Stimulated activated CD4-positive, alpha-beta T cell treated with anti-CD3 and anti-CD28 coated beads, Interleukin-1b, Interleukin-23, amount 100 ng/mL, for 48 hours (primary cell): ENCODE measurements at places on chromosomes 11 and 22.

DNA sequence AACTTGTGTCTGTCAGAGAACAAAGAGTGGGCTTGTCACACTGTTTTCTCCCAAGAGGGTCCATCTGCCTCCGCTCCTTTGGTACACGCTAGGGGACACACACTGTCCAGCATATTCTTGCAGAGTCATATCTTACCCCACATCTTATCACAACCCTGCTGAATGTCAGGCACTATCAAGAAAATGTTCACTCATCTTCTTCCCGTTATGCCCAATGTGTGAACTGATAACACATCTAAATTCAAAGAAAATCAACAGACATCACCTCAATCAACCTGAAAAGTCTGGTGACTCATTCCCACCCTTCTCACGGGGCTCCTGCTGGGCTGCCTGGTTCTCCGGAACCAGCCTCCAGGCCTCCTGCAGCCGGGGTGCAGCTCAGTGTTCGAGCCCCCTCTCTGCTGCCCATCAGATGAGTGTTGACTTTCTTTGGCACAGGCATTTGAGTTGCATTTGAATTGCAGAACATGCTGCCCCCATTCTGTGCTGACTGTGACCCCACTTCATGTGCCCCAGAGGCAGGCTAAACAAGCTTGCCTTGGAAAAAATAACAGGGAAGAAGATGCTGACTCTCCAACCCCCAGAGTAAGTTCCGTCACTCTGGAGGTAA lies 19.4 kb downstream of the GRAP2 start:
- peak; percentile 80 for DNase-seq

DNA sequence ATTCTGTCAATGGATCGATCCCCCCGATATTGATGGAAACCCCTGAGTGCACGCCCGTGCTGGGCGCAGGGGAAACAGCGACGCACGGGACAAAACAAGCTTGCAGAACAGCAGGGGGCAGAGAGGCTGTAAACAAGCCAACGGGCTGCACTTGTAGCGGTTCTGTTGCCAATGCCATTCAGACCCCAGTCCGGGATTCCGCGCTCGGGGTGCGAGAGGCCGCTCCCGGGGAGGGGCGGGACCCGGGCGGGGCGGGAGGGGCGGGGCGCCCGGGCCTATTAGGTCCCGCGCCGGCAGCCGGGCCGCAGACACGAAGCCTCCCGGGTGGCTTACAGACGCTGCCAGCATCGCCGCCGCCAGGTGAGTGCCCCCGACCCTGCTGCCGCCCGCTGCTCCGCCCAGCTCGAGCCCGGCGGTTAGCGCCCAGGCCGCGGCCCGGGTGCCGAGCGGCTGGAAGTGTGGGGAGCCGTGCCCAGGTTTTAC lies at the start of gene BIK:
Gene BIK (plus strand): TSS at position 307 of the 483 bp plus-strand sequence. CDS start 13,273 bp downstream, outside the sequence.
- DNase-seq = peak; percentile 18

DNA sequence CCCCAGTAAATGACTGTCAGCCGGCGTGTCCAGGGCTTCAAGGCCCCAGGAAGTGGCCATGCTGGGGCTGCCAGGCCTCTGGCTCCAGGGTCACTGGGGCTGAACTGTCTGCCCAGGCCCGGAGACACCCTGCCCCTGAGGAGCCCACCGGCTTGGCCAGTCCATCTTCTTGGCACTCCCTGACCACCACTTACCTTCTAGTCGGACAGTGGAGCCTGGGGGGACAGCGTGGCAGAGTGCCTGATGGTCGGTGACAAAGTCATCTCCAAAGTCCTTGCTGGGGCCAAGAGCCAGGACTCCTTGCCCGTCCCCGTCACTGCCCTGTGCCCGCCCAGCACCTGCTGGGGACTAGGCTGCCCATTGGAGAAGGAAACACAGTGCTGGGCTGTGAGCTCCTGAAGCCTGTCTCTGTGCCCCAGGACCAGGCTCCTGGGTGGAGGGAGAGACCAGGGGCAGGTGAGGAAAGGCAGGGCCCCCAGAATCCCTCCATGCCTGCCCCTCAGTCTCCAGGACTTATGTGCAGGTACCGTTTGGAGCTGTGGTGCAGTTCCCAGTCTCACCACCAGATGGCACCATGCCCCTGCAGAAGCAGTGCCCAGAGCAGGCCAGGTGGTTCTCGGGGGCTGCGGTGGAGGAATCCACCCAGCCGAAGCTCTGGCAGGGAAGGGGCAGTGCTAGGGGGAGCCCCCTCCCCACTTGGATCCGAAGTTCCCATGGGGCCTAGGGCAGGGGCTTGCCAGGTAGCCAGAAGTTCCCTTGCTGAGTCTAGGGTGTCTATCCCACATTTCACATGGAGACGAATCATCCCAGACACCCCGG lies 6.0 kb upstream of the CCDC188 start:
- peak; percentile 85 for DNase-seq

GRCh38 chr22:31586137-31586920 lies 75.7 kb downstream of the PISD start:
- DNase-seq = no peak

GRCh38 chr11:133227632-133228111 lies 304.6 kb downstream of the OPCML start:
- no peak for DNase-seq

GRCh38 chr11:65440831-65441499 lies 18.4 kb downstream of the NEAT1 start:
- no peak for DNase-seq

DNA sequence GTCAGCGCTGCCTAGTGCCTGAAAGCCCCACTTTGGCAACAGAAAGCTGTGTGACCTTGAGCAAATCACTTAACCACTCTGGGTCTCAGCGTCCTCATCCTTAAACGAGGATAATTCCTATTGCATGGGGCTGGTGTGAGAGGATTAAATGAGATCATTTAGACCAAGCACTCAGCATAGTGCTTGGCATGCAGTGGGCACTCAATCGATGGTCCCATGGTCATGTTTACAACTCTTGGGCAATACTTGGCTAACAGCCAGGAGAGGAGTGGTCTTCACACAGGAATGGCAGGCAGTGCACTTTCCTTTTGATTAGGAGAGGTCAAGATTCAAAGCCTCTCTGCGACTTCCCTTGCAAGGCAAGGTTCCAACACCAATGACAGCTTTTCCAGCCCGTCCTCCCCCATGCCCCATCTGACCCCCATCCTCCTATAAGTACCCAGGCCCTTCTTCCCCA lies 14.1 kb downstream of the TNKS1BP1 start:
- no peak for DNase-seq

DNA sequence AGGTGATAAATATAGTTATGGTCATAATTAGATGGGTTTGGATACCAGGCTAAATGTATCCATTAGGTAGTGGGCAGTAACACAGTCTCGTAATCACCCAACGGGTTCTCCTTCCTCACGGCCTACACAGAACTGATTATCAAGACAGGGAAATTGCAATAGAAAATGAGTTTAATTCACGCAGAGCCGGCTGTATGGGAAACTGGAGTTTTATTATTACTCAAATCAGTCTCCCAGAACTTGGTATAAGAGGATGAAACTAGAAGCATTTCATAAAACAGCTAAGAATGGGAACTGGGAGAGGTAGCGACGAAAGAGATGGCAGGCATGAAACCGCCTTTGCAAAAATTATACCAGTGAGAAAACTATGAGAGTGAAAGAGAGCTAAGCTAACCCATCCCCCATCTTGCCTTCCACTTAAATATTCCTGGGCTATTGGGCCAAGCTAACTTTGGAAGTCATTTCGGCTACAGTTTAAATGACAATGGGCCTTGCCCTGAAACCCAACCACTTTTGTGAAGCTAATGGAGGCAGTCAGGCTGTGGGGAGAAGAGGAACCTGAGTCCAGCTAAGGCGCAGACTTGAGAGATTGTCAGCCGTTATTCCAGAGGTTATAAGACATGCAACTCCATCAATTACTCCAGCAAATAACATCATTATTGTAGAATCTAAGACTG lies 29.6 kb downstream of the CTSC start:
- DNase-seq = no peak

DNA sequence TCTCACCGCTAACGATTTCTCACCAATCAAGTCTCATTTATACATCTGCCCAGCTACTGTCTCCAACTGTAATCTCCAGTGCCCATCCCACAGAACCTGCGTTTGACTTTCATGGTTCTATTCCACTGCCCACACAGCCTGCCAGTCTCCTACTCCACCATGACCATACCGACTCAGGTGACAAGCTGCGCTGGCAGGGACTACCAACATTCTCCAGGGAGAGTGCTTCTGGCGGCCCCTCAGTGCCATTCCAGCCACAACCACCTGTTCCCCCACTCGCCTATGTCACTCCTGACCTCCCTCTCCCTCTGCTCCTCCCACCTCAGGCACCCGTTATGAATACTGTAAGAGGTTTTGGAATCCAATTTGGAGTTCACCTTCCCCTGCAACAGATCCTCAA lies 108.5 kb upstream of the BID start:
- no peak for DNase-seq

DNA sequence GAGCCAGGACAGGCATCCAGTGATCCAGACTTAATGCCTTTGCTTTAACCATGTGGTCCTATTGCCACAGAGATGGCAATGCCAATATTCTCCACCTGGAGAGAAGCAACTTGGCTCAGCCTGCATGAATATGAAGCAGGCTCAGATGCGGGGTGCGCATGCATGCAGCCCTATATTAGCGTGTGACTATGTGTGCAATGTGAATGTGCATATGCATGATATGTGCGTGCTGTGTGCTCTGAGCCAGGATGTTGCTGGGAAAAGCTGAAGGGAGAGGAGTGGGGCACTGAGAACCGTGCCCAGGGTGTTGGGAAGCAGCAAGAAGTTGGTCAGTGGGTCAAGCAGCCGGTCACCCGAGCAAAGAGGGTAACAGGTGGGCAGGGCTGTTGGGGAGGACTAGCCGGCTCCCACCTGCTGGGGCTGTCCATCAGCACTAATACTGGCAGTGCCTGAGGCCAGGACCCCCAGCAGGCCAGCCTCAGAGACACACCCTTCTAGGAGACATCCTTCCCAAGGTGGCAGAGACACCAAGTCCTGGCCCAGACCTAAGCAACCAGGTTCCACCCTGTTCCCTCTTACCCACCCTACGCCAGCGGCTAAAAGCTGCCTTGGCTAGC lies 24.8 kb upstream of the MYOD1 start:
- DNase-seq = no peak
